ENCODE measurements at places on chromosomes 11 and 22.

DNA sequence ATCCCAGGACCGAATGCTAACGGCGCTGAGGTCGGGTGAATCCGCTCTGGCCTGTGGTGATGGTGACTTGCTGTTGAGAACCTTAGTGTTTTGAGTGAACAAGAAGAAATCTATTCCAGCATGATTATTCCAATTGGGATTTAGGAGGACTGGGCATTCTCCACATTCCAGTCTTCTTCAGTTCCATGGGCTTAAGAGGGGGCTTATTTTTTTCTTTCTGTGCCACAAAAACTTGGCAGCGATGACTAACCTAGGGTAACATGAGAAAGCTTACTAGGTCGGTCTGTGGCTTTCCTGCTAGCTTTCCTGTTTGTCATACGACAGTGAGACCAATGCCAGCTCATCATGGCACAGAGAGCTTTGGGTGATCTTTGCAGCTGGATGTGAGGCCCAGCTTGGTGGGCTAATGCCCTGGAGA is 62.9 kb upstream of the ATXN10 start:
- DNase-seq = no peak

GRCh38 chr11:62499944-62500649 is 46.5 kb downstream of the AHNAK start:
- no peak for DNase-seq

GRCh38 chr11:116233561-116233960 is 539.2 kb downstream of the BUD13 start:
- DNase-seq = no peak

DNA sequence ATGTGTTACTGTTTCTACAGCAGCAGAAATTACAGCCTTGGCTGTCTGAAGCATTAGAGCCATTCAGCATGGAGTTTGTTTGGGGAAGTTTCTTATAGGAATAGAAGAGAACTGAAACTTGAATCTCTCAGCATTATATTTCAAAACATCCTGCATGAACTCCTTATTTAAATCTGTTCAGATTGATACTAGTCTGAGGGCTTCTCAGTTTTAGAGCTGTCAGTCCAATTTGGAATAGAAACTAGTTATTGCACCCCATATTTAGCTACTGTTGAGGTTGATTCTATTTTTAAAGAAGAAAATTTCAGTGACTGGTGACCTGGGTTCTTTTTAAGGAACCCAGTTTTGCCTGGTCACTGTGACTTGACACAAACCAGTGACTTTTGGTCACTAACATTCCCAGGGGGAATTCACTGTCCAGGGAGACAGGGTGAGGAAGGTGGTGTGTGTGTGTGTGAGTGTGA is 126.0 kb upstream of the TTC12 start:
- DNase-seq = no peak

GRCh38 chr11:36447947-36448346 is 62.1 kb downstream of the TRAF6 start:
- no peak for DNase-seq

- DNase-seq = no peak
Observed at GRCh38 chr11:64063777-64064176, 28.0 kb downstream of the FLRT1 start.

- DNase-seq = no peak
Observed at GRCh38 chr11:16047073-16047472, 309.3 kb downstream of the SOX6 start.

DNA sequence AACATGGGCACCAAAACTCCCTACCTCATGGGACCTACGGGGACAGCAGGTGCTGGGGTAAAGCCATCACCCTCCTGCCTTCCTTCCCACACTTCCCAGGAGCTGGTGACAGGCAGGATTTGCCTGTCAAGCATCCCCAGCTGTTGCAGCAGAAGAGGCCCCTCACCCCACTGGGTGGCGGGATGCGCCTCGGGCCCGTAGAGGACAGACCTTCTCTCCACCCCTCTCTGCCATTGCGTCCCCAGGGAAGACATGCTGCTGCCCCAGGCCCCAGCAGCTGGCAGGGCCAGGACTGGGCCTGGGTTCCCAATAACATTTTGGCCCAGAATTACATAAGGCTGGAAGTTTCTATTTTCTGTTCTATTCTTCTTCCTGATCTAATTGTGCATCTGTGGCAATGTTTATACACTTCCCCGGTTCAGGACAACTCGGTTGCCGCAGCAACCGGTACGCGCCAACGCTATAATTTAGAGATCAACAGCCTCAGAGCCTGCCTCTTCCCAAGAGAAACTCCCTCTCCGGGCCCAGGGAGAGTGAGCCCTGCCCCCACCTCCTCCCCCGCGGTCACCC is 25.4 kb downstream of the KCNJ4 start:
- no peak for DNase-seq

DNA sequence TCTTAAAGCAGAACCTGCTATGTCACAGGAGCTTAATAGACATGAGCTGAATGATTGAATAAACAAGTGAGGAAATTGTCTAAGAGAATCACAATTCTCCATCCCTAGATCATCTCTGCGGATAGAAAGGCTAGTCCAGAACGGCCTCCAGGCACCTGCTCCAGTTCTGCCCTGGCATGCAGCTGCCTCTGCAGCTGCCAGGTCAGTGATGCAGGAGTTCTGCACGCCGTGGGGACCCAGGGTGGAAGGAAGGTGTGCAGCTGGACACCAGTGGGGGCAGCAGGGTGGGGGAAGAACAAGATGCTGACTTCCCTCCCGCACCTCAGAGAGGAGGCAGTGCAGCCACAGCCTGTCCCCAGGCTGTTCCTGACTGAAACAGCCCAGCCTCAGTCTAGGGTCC is 192.1 kb upstream of the NCAM1 start:
- DNase-seq = no peak

- no peak for DNase-seq
Observed at GRCh38 chr11:115930886-115931547, 426.8 kb upstream of the CADM1 start.

GRCh38 chr11:41536021-41536568 is 76.6 kb upstream of the LRRC4C start:
- DNase-seq = no peak

DNA sequence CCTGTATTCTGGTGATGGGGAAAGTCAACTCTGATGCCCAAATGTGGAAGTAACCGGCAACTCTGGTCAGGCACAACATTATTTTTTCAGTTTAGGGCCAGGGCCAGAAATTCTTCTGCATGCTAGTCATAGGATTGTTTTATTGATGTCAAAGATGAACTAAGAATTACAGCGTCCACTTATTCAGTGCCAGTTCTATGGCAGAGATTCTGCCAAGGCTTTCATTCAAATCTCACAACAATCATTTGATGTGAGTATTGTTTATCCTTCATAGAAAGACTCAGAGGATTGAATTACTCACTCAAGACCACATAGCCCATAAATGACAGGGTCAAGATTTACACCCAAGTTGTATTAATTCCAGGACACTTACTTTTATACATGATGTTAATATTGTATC is 87.7 kb downstream of the TMPRSS5 start:
- no peak for DNase-seq

- no peak for DNase-seq
Observed at GRCh38 chr22:23533328-23533762, 46.7 kb downstream of the IGLL1 start.

DNA sequence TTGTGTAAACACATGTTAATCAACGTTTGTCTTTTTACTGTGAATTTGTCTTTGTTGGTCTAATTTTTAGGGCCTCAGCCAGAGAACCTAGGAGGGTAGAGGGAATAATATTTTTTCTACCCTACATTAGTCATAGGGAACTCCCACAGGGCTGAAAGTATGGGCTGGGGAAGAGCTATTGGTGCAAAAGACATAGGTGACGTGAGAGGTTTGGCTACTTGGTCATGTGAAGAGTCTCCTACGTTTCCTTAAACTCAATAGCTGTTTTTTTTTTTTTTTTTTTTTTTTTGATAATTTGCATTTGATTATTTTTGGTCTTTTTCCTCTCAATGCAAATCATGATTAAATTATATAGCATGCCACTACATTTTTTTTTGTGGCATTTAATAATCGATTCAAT is 15.9 kb upstream of the MMP7 start:
- DNase-seq = no peak

GRCh38 chr11:135006800-135007199 is 594.8 kb upstream of the B3GAT1 start:
- DNase-seq = no peak
